HuH-7 (cell line): ENCODE measurements at places on chromosomes 2 and 18.

- DNase-seq, result peak; percentile 72
Observed at GRCh38 chr2:119234021-119235019, 10.7 kb downstream of the STEAP3 start.

DNA sequence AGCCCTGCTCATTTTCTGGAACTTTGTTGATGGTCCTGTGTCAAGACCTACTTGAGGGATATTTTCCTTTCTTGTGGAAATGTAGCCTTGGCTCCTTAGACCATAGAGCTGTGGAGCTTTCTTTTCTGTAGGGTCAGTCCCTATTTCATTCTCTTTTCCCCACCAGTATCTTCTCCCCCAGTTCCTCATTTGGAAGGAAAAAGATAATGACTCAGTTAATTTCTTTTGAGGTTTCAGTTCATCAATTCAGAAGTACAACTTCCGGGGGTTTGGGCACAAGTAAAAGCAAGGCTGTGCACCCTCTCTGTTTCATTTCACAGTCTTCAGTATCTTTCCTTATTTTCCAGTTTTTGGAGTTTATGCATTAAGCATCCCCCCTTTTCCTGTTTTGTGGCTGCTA is 70.7 kb downstream of the CDC42EP3 start:
- no peak for DNase-seq

DNA sequence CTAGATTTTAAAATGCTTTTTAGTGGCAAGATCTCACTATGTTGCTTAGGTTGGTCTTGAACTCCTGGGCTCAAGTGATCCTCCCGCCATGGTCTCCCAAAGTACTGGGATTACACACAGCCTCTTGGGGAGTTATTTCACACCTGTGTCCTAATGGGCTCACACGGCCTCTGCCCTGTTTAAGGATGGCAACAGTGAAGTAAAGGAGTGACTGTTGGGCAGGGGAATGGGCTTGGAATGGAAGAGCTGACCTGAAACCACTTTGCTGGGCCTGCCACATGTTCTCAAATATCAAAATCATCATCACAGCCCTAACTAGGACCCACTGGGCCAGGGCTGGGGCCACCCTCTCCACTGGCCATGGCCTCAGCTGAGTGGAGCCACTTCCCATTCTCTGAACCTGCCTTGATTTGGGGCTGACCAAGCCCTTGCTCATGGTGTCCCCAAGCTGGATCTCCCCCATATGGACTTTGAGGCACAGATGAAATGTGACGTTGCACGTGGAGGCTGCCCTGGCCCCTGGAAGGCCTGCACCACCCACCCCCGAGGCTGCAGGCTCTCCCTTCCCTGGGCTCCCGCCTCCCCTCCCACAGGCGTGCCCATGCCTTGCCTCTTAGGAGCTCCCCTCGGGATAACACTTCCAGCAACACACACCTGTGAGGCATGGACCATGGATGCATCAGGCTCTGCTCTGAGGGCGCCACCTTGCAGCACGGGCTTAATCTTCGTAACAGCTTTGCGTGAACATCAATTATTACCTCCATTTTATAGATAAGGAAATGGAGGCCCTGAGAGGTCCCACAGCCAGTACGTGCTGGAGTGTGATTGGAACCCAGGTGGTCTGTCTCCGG is 71.8 kb upstream of the SMAD7 start:
- no peak for DNase-seq

GRCh38 chr2:209369656-209370055 is 54.2 kb upstream of the MAP2 start:
- no peak for DNase-seq

DNA sequence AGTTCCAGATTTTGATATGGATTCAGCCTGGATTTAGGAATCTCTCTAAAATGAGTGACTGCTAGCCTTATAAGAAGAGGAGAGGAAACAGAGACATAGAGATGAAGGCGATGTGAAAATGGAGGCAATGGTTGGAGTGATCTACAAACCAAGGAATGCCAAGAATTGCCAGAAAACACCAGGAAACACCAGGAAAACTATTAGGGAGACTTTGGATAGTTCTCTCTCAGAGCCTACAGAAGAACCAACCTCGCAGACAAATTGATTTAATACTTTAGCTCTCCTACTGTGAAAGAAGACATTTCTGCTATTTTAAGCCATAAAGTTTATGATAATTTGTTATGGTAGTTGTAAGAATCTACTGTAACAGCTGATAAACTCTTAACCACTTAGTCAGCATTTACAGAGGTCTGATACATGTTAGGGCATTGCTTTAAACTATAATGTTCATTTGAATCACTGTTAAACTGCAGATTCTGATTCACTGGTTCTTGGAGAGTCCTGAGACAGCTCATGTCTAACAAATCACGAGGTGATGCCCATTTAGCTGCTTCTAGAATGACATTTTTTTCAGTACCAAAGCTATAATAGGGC is 1702.6 kb upstream of the LRRTM1 start:
- no peak for DNase-seq
